T47D (cell line): ENCODE measurements at places on chromosomes 13 and 19.

DNA sequence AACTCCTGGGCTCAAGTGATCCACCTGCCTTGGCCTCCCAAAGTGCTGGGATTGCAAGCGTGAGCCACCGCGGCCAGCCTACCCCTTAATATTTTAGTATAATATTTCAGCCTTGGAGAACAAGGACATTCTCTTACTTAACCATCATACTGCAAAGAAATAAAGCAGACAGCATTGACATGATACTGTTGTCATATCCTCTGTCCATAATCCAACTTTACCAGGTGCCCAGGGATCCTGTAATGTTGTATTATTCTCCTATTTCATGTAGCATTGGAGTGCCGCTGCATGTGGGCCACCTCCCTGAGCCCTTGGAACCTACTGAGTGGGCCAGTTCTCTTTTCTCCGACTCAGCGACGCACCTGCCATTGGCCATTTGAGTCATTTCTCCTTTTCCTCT is 21.4 kb upstream of the EHD2 start:
- no peak for DNase-seq

DNA sequence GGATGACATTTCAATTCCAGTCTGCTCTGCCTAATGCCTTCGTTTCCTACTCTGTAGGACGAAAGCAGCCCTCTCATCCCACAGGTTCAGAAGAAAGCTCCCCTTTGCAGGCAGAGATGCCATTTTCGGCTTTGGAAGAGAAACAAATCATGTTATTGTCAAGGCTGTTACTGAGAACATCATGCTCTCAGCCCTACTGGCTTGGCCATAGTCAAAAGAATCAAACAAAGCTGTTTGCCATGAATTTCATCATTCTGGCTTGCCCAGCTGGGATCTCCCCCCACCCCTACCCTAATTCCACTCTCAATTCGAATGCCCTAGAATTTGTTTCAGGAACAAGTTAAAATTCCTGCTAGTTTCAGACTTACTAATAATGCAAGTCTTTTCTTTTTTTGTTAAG is 162.3 kb upstream of the SERP2 start:
- no peak for DNase-seq

- DNase-seq: no peak
Measured at GRCh38 chr13:96948127-96948526, 46.1 kb downstream of the OXGR1 start.

- DNase-seq: no peak
Measured at GRCh38 chr13:56271686-56272085, 869.0 kb upstream of the PRR20A start.

DNA sequence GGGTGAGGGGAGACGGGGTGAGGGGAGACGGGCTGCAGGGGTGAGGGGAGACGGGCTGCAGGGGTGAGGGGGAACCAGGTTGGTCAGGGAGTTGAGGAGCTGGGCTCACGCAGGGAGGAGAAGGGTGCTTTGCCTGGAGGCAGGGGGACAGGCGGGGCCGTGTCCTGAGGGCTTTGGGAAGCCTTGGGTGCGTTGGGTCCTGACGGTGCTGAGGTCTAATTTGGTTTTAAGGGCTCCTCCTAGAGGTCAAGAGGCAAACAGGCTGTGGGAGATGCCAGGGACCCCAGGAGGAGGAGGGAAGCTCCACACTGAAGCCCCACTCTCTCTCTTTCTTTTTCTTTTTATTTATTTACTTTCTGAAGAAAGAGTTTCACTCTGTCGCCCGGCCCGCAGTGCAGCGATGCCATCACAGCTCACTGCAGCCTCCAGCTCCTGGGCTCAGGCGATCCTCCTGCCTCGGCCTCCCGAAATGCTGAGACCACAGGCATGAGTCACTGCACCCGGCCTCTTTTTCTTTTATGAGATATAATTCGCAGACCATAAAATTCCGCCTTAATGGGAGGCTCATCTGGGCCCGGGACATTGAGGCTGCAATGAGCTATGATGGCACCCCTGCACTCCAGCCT is 9.3 kb upstream of the MISP start:
- no peak for DNase-seq

GRCh38 chr19:30073152-30074000 is 131.3 kb downstream of the URI1 start:
- DNase-seq: no peak

DNA sequence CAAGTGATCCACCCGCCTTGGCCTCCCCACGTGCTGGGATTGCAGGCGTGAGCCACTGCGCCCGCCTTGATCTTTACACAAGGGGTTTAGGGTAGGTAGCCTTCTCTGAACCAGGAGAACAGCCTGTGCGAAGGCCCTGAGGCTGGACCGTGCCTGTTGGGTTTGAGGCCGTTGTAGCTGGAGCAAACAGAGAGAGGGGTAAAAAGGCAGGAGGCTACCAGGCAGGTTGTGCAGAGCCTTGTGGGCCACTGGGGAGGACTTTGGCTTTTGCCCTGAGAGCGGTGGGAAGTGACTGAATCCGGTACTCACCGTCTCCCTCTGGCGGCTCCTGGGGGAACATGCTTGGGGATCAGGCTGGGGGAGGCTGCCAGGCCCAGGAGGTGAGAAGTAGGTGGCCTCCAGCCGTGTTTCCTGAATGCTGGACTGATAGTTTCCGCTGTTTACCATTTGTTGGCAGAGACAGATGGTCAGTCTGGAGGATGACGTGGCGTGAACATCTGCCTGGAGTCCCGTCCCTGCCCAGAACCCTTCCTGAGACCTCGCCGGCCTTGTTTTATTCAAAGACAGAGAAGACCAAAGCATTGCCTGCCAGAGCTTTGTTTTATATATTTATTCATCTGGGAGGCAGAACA is 24.6 kb downstream of the SPC24 start:
- peak; percentile 73 for DNase-seq

DNA sequence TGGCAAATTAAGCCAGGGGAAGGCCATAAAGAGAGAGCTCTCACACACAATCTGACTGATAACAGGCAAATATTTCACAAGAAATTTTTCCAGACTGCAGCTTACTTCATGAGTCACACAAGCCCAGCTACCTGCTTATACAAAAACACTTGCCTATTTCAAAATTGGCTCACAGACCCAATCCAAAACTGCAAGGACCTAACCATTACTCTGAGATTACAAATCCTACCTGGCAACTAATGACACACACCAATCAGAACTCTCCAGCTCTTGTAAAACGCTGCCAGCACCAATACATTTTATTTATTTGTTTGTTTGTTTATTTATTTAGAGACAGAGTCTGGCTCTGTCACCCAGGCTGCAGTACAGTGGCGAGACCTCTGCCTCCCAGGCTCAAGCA is 18.1 kb upstream of the ZFP82 start:
- no peak for DNase-seq

- no peak for DNase-seq
Measured at GRCh38 chr13:77832339-77833100, 86.1 kb downstream of the EDNRB start.
